Stomach (tissue), 19 donors: ENCODE measurements at places on chromosomes 7 and 10. TPM values are rescaled to one million over a fixed set of nuclear protein-coding genes. Genes with fewer than 3 reads are reported as not detected.

DNA sequence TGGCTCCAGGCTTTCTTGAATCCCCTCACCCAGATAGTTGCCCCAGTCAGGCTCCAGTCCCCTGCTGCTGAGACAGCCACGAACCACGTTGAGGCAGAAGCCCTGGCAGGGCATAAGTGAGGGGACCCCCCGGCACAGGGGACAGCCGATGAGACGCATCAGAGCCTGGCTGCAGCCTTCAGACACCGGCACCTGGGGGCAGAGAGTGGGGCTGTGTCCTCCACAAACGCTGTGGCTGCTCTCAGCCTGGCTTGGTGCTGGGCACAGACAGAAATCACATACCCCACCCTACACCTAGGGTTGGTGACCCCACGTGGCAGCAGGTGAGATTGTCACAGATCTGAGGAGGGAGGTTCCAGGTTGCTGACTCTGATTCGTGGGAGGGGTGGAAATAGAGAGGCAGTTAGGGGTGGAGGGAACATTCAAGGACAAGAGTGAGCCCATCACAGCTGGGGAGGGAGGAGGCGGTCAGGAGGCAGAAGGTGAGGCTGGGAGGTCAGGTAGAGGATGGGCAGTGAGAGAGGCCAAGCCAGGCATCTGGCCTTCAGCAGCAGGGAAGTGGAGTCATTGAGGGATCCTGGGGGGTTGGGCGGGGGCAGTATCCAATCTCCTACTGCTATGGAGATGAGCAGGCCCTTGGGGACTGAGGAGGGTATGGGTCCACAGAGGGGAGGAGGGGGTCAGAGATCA lies 3.2 kb downstream of the GPC2 start:
- no peak overlapping the region for H3K4me3 ChIP-seq
- no peak for DNase-seq
- H3K4me1 ChIP-seq: peaks cover 25% of the 10 kb centered on the region
- H3K27me3 ChIP-seq: peaks cover 9% of the 10 kb centered on the region
- no peaks in the 10 kb centered on the region for H3K36me3 ChIP-seq

- no peak overlapping the region for H3K4me3 ChIP-seq
- no peaks in the 10 kb centered on the region for H3K36me3 ChIP-seq
- H3K27ac ChIP-seq: no peak overlapping the region
- H3K4me1 ChIP-seq: no peaks in the 10 kb centered on the region
- H3K27me3 ChIP-seq: no peaks in the 10 kb centered on the region
Observed at GRCh38 chr7:104723001-104723400, 291.0 kb upstream of the KMT2E start.

DNA sequence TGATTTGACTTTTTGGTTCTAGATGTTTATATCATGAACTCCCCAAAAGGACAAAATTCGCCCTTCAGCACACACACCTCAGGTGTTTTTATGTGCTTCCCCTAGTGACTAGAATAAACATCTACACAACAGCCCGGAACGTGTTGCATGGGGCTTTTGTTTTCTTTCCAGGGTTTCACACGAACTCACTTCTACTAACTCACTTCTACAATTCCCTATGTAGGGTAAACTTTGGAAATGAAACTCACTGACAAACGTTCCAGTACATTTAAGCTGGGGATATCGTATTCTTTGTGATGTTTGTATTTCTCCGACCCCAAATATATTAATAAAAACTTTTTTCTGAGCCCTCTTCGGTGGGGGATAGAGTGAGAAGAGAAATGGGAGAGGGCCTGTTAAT lies 1.4 kb downstream of the TRA2A start:
- no peak for DNase-seq
- H3K4me3 ChIP-seq: peak overlapping the region; percentile 89
- no peaks in the 10 kb centered on the region for H3K27me3 ChIP-seq
- H3K36me3 ChIP-seq: no peaks in the 10 kb centered on the region
- peaks cover 57% of the 10 kb centered on the region for H3K4me1 ChIP-seq

GRCh38 chr7:42093349-42093905 lies 143.6 kb downstream of the GLI3 start:
- no peak overlapping the region for H3K4me3 ChIP-seq
- no peaks in the 10 kb centered on the region for H3K27me3 ChIP-seq

DNA sequence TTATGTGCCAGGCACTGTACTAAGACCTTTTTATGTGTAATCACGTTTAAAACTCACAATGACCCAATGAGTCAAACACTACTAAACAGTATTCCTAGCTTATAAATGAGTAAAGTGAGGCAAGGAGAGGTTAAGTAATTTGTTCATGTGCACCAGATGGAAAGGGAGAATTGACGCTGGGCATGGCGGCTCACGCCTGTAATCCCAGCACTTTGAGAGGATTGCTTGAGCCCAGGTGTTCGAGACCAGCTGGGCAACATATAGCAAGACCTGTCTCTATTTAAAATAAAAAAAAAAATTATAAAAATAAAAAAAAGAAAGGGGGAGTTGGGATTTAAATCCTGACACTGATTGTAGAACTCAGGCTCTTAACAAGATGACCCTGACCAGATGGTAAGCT lies 46.7 kb upstream of the DLG5 start:
- no peaks in the 10 kb centered on the region for H3K27me3 ChIP-seq
- H3K36me3 ChIP-seq: peaks cover 34% of the 10 kb centered on the region

The SHTN1 gene
- 10.2 TPM for polyA plus RNA-seq

The CTTNBP2 gene
- 3.3 TPM for polyA plus RNA-seq

The MORN4 gene
- polyA plus RNA-seq: 4.3 TPM
